Activated B cell treated with CpG ODN at 0.5 μM for 24 hours (primary cell): ENCODE measurements at places on chromosomes 3 and 15.

DNA sequence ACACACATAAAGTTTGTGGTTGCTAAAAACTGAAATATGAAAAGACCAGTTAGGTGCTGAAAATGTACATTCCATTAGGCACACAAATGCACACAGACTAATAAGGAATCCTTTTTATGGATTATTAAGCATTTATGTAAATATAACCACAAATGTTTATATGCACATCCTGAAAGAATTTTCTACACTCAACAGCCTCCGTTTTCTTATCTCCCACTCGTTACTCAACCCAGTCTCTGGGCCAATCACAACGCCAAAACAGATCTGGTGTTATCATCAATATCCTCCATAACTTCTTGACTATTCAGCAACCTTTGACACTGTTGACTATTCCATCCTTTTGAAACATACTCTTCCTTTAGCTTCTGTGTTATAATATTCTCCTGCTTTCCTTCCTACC, 136.4 kb downstream of the ATP8B4 start:
- DNase-seq, result no peak
- H3K4me1 ChIP-seq, result no peaks in the 10 kb centered on the region
- no peaks in the 10 kb centered on the region for H3K27me3 ChIP-seq
- H3K36me3 ChIP-seq, result no peaks in the 10 kb centered on the region
- no peak overlapping the region for H3K4me3 ChIP-seq

DNA sequence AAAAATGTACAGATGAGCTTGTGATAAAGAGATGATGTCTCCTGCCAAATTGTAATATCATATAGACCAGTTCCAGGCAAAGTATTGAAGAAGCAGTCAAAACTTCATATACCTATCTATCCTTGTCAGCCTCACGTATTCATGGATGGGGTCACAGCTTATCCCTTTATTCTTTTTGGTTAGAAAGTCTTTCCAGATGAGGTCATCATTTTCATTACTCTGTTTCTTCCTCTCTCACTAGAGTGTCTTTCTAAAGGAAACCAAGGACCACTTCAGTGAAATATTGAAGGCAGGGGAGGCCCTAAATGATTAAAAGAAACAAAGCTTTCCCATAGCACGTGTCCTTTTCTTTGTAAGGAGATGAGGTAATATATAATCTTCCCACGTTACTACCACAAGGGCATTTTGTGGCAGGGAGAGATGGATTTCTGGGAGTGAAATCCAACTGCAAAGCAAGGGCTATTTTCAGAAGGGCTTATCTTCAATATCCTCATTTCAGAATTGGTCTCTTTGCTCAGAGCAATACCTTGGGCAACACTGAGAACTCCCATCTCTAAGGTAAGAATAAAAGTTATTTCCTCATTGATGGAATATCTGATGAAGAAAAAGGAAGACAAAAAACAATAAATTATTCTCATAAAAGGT, 260.2 kb downstream of the TIGIT start:
- H3K36me3 ChIP-seq, result peaks cover 2% of the 10 kb centered on the region
- no peaks in the 10 kb centered on the region for H3K27me3 ChIP-seq
- no peak overlapping the region for H3K27ac ChIP-seq
- H3K4me3 ChIP-seq, result no peak overlapping the region
- no peak for DNase-seq

DNA sequence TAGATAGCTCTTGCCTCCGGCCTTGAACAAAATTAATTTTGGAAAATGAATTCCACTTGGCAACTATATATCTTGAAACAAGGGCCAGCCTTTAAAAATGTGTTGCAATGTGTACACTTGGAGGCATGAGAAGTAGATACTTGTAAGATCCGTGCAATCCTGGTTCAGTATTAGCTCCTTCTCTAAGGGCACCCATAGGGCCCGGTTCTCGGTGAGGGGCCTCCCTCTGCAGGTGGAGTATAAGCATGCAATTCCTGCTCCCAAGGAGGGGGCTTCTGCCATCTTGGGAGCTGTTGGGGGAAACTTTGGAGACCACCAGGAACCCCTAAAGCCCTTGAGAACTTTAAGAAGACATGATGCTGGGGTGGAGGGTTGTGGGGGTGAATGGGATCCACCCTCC, 388.7 kb upstream of the RGMA start:
- H3K36me3 ChIP-seq, result no peaks in the 10 kb centered on the region
- H3K27me3 ChIP-seq, result no peaks in the 10 kb centered on the region
- no peak overlapping the region for H3K4me3 ChIP-seq

- no peaks in the 10 kb centered on the region for H3K36me3 ChIP-seq
- H3K4me1 ChIP-seq, result no peaks in the 10 kb centered on the region
- peaks cover 2% of the 10 kb centered on the region for H3K27me3 ChIP-seq
These were observed 200.5 kb upstream of the TPM1 start for GRCh38 chr15:62841891-62842559.

DNA sequence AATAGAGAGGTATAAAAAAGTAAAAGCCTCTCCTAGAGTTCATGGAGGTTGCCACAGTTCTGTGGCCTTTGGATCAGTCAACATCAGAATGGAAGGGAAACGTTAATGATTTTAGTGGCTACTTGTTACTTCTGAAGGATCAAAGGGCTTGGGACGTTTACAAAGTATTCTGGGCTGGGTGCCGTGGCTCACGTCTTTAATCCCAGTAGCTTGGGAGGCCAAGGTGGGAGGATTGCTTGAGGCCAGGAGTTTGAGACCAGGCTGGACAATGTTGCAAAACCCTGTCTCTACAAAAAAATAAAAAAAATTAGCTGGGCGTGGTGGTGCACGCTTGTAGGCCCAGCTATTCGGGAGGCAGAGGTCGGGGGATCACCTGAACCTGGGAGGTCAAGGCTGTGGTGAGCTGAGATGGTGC, 44.6 kb downstream of the FNDC3B start:
- H3K36me3 ChIP-seq, result no peaks in the 10 kb centered on the region
- H3K27ac ChIP-seq, result no peak overlapping the region
- H3K27me3 ChIP-seq, result no peaks in the 10 kb centered on the region
- no peak for DNase-seq
- no peak overlapping the region for H3K4me3 ChIP-seq

DNA sequence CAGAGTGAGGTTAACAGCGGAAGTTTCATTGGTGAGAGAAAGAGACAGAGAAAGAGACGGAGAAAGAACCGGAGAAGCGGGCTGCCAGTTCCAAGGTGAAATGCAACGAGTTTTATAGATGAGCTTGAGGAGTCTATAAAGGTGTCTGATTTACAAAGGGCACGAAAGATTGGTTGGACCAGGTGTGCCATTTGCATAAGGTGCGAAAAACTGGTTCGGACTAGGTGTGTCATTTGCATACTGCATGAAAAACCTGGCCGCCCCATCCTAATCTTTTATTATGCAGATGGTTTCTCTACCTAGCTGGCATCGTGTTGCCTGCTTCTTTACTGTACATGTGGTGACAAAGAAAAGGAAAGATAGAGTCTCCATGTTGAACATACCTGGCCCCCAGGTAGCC, 253.8 kb upstream of the IGF1R start:
- no peaks in the 10 kb centered on the region for H3K27me3 ChIP-seq
- H3K36me3 ChIP-seq, result no peaks in the 10 kb centered on the region
- no peak overlapping the region for H3K4me3 ChIP-seq
- DNase-seq, result no peak
- H3K27ac ChIP-seq, result no peak overlapping the region
- H3K4me1 ChIP-seq, result no peaks in the 10 kb centered on the region

DNA sequence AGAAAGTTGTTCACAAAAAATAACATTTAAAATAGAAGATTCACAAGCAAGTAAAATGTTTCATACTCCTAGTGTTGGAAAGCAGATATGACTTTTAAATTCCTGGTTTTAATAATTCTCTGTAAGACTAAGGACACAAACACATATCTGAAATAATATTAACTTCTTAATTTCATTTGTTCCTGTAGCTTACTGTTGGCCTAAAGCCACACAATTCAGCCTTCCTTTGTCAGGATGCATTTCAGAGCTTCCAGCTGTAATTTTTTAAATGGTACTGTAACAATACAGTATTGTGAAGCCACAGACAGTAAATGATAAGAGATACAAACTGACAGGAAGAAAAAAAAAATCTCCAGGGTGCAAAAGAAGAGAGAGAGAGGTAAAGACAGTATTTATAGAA, 84.2 kb downstream of the TMCC1 start:
- peaks cover 2% of the 10 kb centered on the region for H3K4me1 ChIP-seq
- H3K27ac ChIP-seq, result no peak overlapping the region
- H3K27me3 ChIP-seq, result no peaks in the 10 kb centered on the region
- no peak overlapping the region for H3K4me3 ChIP-seq

DNA sequence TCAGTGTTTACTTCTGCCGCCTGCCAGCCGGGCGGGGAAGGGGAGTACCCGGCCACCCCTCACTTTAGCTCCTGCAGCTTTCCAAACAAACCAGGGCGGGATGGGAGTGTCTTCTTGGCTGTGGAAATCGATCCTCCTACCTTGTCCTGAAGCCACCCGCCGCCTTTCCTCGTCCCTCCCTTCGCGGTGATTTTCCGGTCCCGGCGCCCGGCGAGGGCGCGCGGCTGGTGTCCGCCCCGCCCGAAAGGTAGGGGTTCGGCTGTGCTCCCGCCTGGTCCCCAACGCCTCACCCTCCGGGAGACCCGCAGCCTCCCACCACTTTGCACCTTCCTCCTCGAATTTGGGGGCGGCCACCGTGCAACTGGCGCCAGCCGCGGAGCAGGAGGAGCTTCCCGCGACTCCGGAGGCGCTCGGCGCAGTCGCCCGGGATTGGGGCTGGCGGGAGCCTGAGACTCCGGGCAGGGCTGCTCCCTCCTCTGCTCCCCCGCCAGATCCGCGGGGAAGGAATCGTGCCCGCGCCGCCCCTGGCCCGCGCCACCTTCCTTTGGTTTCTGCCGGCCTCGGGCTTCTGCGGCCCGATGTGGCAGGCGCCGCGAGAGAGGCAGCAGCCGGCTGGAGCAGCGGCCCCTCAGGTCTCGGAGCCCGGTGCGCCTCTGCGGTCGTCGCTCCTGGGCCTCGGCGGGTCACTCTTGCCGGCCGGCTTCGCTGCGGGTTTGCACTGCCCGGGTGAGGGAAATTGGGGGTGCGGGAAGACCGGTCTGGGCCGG, 30.7 kb upstream of the ST3GAL6 start:
- DNase-seq, result no peak
- peaks cover 42% of the 10 kb centered on the region for H3K27me3 ChIP-seq
- peak overlapping the region; percentile 70 for H3K4me3 ChIP-seq
- peaks cover 18% of the 10 kb centered on the region for H3K4me1 ChIP-seq

- no peak overlapping the region for H3K27ac ChIP-seq
- H3K4me3 ChIP-seq, result no peak overlapping the region
- H3K36me3 ChIP-seq, result no peaks in the 10 kb centered on the region
- DNase-seq, result no peak
These were observed 57.7 kb downstream of the SEMA5B start for GRCh38 chr3:122969585-122970469.

DNA sequence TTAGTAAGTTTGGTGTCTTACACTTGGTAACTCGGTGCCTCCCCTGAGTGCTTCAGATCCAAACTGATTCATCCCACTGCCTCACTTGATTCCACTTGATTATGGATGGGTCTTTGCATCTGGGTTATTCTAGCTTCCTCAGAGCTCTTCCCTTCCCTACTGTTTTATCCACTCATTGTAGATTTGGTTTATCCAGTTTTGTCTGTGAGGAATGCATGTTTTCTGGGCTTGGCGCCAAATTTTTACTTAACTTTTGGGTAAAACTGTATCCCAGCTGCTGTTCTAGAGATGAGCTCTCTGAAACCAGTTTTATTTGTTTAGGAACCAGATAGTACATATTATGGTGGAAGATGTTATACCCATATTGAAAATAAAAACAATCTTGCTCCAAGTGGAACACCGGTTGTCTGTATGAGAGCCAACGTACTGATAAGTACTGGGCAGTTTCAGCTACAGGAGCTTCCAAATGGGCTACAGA, 20.9 kb downstream of the RAD54L2 start:
- H3K36me3 ChIP-seq, result peaks cover 45% of the 10 kb centered on the region
- no peak overlapping the region for H3K27ac ChIP-seq
- H3K4me1 ChIP-seq, result peaks cover 4% of the 10 kb centered on the region
- no peak for DNase-seq
- H3K27me3 ChIP-seq, result no peaks in the 10 kb centered on the region

GRCh38 chr3:37319784-37320183, 145.4 kb upstream of the LRRFIP2 start:
- H3K36me3 ChIP-seq, result peaks cover 80% of the 10 kb centered on the region
- no peak for DNase-seq
- H3K4me3 ChIP-seq, result no peak overlapping the region
- H3K27me3 ChIP-seq, result no peaks in the 10 kb centered on the region
- H3K27ac ChIP-seq, result no peak overlapping the region
- no peaks in the 10 kb centered on the region for H3K4me1 ChIP-seq

DNA sequence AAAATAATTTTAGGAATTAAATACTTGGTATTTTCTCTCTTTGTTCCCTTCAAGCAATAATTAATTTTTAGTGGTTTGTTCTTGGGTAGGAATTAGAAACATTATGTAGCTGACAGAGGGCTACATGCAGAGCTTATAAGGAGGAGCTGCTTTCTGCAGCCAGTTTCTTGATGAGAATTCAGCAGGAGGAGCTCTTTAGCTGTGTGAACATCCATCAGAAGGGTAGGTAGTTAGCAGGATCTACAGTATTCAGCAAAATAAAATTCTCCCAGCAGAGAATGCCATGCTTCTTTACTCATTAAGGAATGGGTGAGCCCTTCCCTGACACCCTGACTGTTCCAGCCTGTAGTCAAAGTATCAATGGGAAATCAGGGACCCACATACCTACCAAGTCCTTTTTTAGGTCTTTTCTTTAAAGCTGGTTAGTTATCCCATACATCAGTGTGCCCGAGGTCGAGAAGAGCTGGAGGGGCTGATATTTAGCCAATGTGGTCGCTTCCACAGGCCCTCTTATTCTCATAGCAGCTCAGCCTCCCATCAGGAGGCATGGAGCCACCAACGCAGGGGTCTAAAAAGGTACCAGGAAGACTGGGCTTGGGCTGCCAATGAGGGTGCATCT, 54.0 kb downstream of the KCNAB1 start:
- peaks cover 5% of the 10 kb centered on the region for H3K27me3 ChIP-seq
- no peak for DNase-seq
- no peaks in the 10 kb centered on the region for H3K36me3 ChIP-seq
- H3K4me3 ChIP-seq, result no peak overlapping the region
- H3K27ac ChIP-seq, result no peak overlapping the region

DNA sequence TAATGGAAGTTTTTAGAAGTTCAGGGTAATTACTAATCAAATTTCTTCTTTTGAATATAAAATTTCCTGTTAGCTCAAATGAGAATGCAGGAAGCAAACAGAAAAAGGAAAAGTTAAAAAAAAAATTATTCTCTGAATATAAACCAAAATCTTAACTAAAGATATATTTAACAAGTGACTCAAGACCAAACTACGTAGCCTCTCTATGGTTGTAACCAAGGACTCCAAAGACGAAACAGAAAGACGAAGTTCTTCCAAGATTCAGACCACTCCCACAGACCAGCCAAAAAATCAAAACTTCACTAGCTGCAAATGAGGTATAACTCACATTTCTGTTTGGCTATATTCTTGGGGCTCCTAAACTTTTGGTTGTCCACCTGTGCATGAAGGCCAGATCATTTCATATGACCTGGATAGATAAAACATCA, 846.5 kb upstream of the ALCAM start:
- peaks cover 60% of the 10 kb centered on the region for H3K4me1 ChIP-seq
- DNase-seq, result no peak
- H3K27ac ChIP-seq, result peak overlapping the region; percentile 93
- H3K27me3 ChIP-seq, result no peaks in the 10 kb centered on the region
- H3K4me3 ChIP-seq, result peak overlapping the region; percentile 72
